ENCODE measurements at places on chromosomes 5 and 9. TPM values are rescaled to one million over a fixed set of nuclear protein-coding genes. Genes with fewer than 3 reads are reported as not detected.
A peak's percentile ranks its signal among the peaks of the same experiment; 100 is the strongest.

SYNPO gene
- 0.14 TPM for total RNA-seq

FANCG gene
- total RNA-seq = 107 TPM

TSSK1B gene
- total RNA-seq = not detected

IFNB1 gene
- 1.7 TPM for total RNA-seq

GHR gene
- not detected for total RNA-seq

HAND1 gene
- not detected for total RNA-seq

TMEFF1 gene
- total RNA-seq = 0.95 TPM

P4HA2 gene
- 6.0 TPM for total RNA-seq

KIF4B gene
- total RNA-seq = 0.05 TPM

FCN2 gene
- not detected for total RNA-seq

BNC2 gene
- not detected for total RNA-seq

- DNase-seq = peak; percentile 68
These were observed 192.7 kb downstream of the GNA14 start for GRCh38 chr9:77455312-77455927.

DNA sequence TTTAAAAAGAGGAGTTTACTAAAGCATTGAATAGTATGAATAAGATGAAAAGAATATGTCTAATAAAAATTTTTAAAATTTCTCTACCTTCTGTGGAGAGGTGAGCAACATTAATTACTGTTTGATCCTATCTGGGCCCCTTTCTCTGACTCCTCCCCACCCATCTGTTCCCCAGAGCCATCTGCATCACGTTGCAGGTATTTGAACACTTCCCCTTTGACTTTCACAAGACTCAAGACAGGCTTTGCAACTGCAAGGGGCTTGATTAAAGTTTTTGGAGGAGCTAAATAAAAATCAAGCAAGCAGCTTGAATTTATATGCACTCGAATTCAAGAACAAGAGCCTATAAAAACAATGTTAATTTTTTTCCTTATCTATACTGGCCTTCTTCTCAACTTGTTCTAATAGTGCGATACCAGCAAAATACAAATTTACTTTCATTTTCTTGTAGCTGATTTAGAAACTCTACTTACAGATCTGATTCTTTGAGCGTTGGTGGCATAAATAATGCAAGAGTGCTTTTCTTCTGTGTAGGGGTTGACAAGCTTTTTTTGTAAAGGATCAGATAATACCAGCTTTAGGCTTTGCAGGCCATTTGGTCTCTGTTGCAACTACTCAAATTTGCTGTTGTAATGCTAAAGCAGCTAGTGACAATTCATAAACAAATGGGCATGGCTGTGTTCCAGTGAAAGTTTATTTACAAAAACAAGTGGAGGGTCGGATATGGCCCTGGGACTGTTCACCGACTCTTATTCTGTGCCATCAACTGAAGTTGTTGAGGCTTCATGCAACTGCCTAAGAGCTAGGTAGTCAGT, 21.2 kb downstream of the TXNDC8 start:
- DNase-seq = no peak

GRCh38 chr9:87350915-87351314, 146.8 kb upstream of the DAPK1 start:
- DNase-seq = no peak

GRCh38 chr5:116451905-116452450, 122.6 kb downstream of the SEMA6A start:
- DNase-seq = no peak

GRCh38 chr5:36230151-36230790, 11.5 kb downstream of the NADK2 start:
- DNase-seq = no peak

DNA sequence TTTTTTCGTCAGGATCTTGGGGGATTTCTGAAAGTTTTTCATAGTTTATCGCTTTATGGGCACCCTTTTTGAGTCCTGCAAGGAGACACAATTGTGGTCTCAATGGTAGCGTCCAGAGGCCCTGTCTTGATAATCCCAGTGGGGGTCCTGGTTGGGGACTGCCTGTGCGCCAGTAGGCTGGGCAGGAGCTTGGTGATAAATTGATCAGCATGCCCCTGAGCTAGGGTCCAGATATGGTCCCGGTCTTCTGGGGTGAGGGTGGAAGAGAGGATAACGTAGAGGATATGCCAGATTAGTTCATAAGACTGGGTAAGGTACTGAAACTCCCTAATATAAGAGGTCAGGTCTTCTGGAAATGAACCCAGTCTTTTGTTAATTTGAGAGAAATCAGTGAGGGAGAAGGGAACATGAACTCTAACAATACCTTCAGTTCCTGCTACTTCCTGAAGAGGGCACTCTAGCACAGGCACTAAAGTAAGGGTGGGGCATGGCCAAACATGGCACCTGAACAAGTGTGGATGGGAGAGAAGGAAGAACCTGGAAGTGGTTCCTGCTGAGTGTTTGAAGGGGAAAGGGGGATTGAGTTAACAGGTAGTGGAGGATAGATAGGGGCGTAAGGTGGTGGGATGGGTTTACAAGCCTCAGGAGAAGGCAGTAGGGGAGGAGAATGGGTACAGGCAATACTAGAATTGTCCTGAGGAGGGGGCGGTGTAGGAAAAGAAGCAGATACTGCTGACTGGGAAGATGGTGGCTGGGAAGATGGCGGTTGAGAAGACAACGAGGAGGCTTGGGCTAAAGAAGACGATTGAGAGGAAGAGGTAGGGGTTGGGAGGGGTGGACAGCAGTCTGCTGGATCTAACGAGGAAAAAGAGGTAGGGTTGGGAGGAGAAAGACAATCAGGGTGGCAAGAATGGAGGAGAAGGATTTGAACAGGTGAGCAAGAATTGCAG, 33.8 kb upstream of the ANXA2R start:
- DNase-seq = peak; percentile 58

- DNase-seq = no peak
These were observed 35.3 kb downstream of the MAT2B start for GRCh38 chr5:163540696-163541095.

DNA sequence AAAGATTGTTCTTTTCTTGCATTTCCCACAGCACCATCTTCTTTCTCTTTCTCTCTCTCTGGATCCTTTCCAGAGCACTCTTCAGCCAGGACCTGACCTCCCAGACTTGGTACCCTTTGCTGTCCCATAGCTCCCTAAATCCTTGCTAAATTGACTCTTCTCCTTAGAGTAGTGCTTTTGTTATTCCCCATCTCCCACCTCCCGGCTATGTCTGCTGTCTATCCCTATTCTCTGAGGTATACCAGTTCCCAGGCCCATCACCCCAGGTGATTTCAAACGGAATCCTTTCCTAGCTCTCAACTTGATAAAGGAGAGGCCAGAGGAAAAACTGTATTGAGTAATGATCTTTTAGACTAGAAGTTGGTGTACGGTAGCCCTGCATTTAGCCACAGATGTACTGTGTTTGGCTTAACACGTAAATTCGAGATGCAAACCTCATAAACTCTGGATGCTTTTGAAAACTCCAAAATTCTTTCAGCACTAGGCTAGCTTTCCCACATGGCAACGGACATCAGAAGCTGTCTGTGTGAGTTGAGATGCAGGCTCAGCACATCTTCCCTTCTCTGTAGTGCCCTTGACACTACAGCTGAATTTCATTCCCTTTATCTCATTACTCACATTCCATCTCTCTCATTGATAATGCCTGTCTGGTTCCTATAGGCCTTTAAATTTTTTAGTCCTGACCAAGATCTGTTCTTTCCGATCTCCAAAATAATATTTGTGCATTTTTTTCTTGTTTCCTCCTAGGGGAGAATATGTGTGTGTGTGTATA, 320.8 kb upstream of the ITGA1 start:
- no peak for DNase-seq

GRCh38 chr5:168647083-168647482, 67.9 kb upstream of the PANK3 start:
- no peak for DNase-seq

DNA sequence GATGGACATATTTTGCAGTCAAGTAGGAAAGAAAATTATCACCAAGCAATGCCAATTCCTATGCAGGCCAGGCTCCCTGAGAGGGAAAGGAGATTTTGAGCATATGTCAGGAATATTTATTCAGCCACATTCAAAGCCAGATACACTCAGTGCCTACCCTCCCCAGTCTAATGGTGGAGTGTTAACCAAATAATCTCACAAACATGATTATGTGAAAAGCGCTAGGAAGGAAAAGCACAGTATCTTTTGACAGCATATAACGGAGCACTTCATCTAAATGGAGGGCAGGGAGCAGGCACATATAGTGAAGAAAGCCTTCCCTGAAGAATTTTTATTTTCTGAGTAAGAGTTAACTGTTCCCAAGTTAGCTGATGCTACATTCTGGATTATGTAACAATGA, 80.3 kb upstream of the SLC30A5 start:
- no peak for DNase-seq

DNA sequence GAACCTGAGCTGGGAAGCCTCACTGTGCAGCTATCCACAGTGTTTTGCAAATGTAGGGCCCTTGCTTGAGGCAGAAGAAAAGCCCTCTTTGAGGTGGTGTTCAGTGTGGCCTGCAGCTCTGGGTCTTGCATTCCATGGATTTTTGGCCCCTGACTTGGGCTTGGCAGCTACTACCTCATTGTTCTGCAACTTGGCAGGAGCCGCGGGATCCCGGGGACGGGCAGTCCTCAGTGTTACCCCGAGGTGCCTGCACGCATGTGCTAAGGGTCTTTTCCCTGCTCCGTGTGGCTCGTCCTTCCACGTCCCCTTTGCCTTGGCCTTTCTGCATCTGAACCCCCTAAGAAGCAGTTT, 39.8 kb downstream of the NEK6 start:
- no peak for DNase-seq

DNA sequence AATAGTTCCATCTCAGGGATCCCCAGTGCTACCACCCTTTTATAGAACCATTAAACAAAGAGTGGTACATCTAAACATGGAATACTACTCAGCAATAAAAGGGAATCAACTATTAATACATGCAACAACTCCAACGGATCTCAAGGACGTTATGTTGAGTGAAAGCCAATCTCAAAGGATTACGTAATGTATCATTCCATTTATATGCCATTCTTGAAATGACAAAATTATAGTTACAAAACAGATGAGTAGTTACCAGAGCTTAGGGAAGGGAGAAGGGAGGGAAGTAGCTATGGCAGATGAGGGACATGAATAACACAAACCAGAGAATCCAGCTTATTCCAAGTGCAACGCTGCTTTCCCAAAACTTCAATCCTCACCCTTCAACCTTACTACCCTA, 69.5 kb downstream of the ACTL7B start:
- no peak for DNase-seq

- DNase-seq = no peak
These were observed 19.2 kb downstream of the MARCHF3 start for GRCh38 chr5:127011153-127011552.

GRCh38 chr5:88729084-88729828, 153.7 kb downstream of the MEF2C start:
- peak; percentile 62 for DNase-seq

- DNase-seq = no peak
These were observed 139.5 kb upstream of the PRDM9 start for GRCh38 chr5:23367874-23368273.

DNA sequence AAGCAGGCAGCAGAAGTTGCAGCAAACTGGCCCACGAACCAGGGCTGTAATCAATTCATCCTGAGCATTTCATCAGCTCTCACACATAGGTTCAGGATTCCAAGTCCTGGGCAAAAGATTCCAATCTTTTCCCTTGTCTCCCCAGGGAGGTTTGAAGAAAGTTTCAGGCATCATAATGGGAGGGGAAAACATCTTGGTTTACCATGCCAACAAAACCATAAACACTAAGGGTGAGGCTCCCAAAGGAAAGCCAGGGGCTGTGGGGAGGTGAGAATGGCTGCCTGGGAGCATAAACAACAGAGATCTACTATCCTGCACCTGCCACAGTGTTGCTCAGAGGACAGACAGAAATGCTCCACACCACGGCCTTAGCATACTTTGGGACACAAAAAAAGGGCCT, 94.6 kb downstream of the SH3TC2 start:
- no peak for DNase-seq

DNA sequence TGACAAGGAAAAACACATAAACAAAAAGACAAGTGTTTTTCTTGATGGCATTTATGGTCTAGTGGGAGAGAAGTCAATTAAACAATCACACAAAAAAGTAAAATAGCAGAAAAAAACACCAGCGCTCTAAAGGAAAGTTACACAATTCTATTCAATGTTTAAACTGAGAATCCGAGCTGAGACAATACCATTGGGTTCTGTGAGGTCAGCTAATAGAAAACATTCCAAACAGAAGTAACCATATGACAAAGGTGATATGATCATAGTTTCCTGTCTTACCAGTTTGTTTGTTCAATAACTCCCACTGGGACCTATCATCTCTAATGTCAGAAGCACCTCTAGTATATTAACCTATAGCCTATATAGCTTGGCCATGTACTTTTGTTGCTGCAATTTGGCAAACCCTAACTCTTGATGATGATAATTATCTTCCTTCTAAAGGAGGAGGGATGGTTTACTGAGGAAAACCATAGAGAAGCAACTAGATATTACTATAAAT, 1030.0 kb downstream of the CDH12 start:
- no peak for DNase-seq

- DNase-seq = no peak
These were observed 27.3 kb upstream of the STC2 start for GRCh38 chr5:173355561-173355960.

DNA sequence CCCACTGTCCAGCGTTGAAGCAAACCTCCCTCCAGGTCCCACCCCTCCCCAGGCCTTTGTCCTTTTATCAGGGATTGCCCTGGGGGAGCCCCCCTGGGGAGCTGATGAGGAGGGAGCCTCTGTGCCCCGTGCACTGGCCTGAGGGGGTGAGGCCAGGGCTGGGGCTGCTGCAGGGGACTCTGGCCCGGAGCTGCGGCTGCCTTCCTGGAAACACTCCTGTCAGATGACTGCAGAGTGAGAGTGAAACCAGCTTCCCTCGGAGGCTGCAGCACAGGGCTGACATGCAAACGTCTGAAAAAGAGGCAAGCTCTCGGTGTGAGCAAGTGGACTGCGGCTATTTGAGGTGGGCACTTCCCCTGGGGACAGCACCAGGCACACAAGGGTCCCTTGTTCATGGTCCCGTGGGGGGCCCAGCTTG, 4.6 kb upstream of the TRAF2 start:
- DNase-seq = peak; percentile 86

- DNase-seq = no peak
These were observed 223.2 kb downstream of the FSTL4 start for GRCh38 chr5:133389066-133389590.

GRCh38 chr5:135706474-135706873, 127.7 kb upstream of the CXCL14 start:
- no peak for DNase-seq

GRCh38 chr5:113240951-113241726, 193.7 kb downstream of the TSSK1B start:
- no peak for DNase-seq

- DNase-seq = peak; percentile 31
These were observed 31.8 kb upstream of the FGF1 start for GRCh38 chr5:142717582-142718215.

DNA sequence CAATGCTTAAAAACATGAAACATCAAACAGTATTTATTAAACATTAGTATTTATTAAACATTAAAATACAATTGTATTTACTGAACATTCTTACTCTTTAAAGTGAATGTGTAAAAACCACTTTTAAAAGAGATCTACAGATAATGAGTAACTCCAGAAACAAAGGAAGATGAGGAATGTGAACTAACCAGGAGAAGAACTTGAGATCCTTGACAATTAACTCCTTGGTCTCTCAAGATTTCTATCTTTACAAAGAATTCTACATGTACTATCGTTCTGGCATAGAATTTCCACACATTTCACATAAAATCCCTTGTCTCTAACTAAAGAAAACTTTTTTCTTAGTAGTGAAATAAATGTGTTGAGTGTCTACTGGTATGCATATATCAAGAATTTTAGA, 28.7 kb upstream of the IFNE start:
- no peak for DNase-seq
